ENCODE measurements at places on chromosomes 13 and 19. TPM values are rescaled to one million over a fixed set of nuclear protein-coding genes. Genes with fewer than 3 reads are reported as not detected.

Gene LGALS14
- polyA plus RNA-seq: 0.34 TPM

Gene RASGRP4
- 2.9 TPM for polyA plus RNA-seq

Gene IGFL3
- not detected for polyA plus RNA-seq

Gene VSTM2B
- 0.13 TPM for polyA plus RNA-seq

Gene ZIC2
- 0.13 TPM for polyA plus RNA-seq

Gene GSX1
- polyA plus RNA-seq: not detected

Gene CHAF1A
- 11.9 TPM for polyA plus RNA-seq

Gene CPAMD8
- polyA plus RNA-seq: 7.4 TPM

Gene MED26
- 6.4 TPM for polyA plus RNA-seq

Gene FGF14
- polyA plus RNA-seq: 0.35 TPM

Gene BST2
- 6.6 TPM for polyA plus RNA-seq

Gene ZNF443
- polyA plus RNA-seq: 3.3 TPM

Gene HCN2
- 0.16 TPM for polyA plus RNA-seq

Gene ZNF285
- polyA plus RNA-seq: 5.3 TPM

Gene UHRF1
- polyA plus RNA-seq: 42.5 TPM

Gene ZNF99
- 0.28 TPM for polyA plus RNA-seq

Gene SMIM44
- polyA plus RNA-seq: not detected

Gene AKT1S1
- polyA plus RNA-seq: 41.1 TPM

Gene FBXL3
- polyA plus RNA-seq: 35.2 TPM

Gene ASPDH
- polyA plus RNA-seq: 0.91 TPM

Gene STOML3
- 0.19 TPM for polyA plus RNA-seq

Gene CXCL17
- not detected for polyA plus RNA-seq

Gene FGF22
- polyA plus RNA-seq: 0.11 TPM

Gene LRRC63
- polyA plus RNA-seq: 0.07 TPM

Gene CD79A
- 0.78 TPM for polyA plus RNA-seq

Gene PSG2
- polyA plus RNA-seq: 1.4 TPM

Gene TMEM143
- 12.3 TPM for polyA plus RNA-seq

Gene OR10H1
- not detected for polyA plus RNA-seq

Gene ZNF577
- 18.3 TPM for polyA plus RNA-seq

Gene ANGPTL8
- 0.41 TPM for polyA plus RNA-seq

Gene ZNF324
- polyA plus RNA-seq: 5.2 TPM

Gene RYR1
- polyA plus RNA-seq: 491 TPM

Gene MEIOSIN
- polyA plus RNA-seq: not detected

Gene CLDN10
- polyA plus RNA-seq: 8.9 TPM

Gene PCSK4
- 0.84 TPM for polyA plus RNA-seq

Gene ARL11
- polyA plus RNA-seq: 0.25 TPM

Gene USHBP1
- polyA plus RNA-seq: 6.8 TPM

Gene LRRC8E
- polyA plus RNA-seq: 0.35 TPM

Gene C19orf67
- polyA plus RNA-seq: not detected

Gene BRME1
- 6.1 TPM for polyA plus RNA-seq

Gene ACP7
- polyA plus RNA-seq: 0.15 TPM

Gene UTP14C
- 23.6 TPM for polyA plus RNA-seq

Gene CEACAM16
- 0.66 TPM for polyA plus RNA-seq

Gene SBK3
- 0.11 TPM for polyA plus RNA-seq

Gene C1QTNF9
- polyA plus RNA-seq: 7.7 TPM

Gene SRRM5
- 0.36 TPM for polyA plus RNA-seq

Gene INSL3
- polyA plus RNA-seq: not detected

Measured in muscle of leg (tissue), 16 donors.